ENCODE measurements at places on chromosomes 11 and 22. TPM values are rescaled to one million over a fixed set of nuclear protein-coding genes. Genes with fewer than 3 reads are reported as not detected.

Gene SLC5A12
- not detected for total RNA-seq

Gene TBC1D10A
- total RNA-seq, result 22.8 TPM

Gene MS4A15
- not detected for total RNA-seq

Gene TRIM51
- total RNA-seq, result not detected

Gene GPR83
- under 0.01 TPM for total RNA-seq

Gene SAA2
- total RNA-seq, result not detected

Gene CD81
- 580 TPM for total RNA-seq

Gene TSSK2
- total RNA-seq, result not detected

Gene PDGFD
- total RNA-seq, result 0.15 TPM

Gene ROM1
- 3.9 TPM for total RNA-seq

Gene JHY
- 1.3 TPM for total RNA-seq

Gene GSTT2B
- 6.3 TPM for total RNA-seq

Gene P2RX3
- not detected for total RNA-seq

Gene FDXACB1
- 4.1 TPM for total RNA-seq

Gene SEZ6L
- total RNA-seq, result not detected

Gene OR10V1
- not detected for total RNA-seq

All from smooth muscle cell of trachea (primary cell).